ENCODE measurements at places on chromosomes 12 and 14. TPM values are rescaled to one million over a fixed set of nuclear protein-coding genes. Genes with fewer than 3 reads are reported as not detected.

PRKCH gene
- total RNA-seq, result 142 TPM

SYNE3 gene
- total RNA-seq, result 35.3 TPM

ADCK1 gene
- total RNA-seq, result 3.2 TPM

TAS2R43 gene
- not detected for total RNA-seq

DNA sequence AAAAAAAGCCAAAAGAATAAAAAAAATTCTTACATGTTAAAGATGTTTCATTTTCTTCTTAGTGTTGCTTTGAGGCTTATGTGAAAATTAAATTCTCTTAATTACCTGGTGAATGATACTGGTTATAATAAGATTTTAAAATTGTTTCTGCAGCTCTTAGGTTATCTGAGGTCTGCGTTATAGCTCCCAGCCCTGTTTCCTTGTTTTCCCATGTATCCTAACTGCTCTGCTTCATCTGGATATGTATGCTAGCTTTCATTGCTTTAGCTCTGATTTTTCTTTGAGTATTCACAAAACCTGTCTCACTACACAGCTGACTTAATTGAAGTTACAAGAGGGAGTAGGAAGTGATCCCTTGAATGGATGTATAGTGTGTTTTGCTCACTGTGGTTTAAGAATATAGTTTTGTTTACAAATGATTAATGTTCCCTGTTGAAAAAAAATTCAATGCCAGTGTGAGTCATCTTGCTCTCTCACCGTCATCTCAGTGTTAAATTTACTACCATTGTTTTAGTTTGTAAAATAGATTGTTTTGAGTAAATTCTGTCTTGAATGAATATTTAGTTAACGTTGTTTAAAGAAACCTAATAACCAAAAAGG, 26.8 kb downstream of the CPSF6 start:
- no peaks in the 10 kb centered on the region for H3K27me3 ChIP-seq
- peaks cover 26% of the 10 kb centered on the region for H3K36me3 ChIP-seq
- no peak for DNase-seq
- H3K4me1 ChIP-seq, result peaks cover 14% of the 10 kb centered on the region
- peak overlapping the region; percentile 15 for H3K27ac ChIP-seq

DNA sequence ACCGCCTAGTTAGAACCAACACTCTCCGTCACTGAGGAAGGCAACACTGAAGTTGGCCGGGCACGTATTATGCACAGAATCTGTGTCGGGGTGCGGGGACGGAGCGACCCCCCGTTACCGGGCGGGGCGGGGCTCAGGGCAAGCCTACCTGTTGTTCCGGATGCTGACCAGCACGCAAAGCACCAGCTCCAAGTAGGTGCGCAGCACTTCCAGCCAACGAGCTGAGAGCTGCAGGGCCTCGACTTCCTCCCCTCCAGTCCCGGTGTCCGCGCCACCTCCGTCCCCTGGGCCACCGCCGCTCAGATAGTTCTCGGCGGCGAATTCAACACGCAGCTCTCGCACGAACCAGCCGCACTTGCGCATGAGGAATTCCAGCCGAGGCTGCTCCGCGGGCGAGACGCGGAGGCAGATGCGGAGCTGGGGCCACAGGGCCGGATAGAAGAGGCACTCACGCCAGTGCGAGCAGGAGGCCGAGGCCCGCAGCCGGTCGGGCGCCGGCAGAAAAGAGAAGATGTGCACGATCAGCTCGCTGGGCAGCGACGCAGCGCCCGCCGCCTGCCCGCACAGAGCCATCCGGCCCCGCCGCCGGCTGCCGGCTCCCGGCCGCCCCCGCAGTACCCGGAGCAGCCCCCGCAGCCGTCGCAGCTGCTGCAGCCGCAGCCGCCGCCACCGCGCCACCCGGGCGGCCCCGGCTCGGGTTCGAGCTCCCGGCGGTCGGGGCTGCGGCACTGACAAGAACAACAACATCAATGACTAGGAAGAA, 636 bp downstream of the FBXO33 start:
- H3K27ac ChIP-seq, result peak overlapping the region; percentile 100
- no peaks in the 10 kb centered on the region for H3K27me3 ChIP-seq
- peak overlapping the region; percentile 99 for H3K4me3 ChIP-seq
- H3K36me3 ChIP-seq, result peaks cover 6% of the 10 kb centered on the region
- peaks cover 42% of the 10 kb centered on the region for H3K4me1 ChIP-seq
- DNase-seq, result peak; percentile 65

DNA sequence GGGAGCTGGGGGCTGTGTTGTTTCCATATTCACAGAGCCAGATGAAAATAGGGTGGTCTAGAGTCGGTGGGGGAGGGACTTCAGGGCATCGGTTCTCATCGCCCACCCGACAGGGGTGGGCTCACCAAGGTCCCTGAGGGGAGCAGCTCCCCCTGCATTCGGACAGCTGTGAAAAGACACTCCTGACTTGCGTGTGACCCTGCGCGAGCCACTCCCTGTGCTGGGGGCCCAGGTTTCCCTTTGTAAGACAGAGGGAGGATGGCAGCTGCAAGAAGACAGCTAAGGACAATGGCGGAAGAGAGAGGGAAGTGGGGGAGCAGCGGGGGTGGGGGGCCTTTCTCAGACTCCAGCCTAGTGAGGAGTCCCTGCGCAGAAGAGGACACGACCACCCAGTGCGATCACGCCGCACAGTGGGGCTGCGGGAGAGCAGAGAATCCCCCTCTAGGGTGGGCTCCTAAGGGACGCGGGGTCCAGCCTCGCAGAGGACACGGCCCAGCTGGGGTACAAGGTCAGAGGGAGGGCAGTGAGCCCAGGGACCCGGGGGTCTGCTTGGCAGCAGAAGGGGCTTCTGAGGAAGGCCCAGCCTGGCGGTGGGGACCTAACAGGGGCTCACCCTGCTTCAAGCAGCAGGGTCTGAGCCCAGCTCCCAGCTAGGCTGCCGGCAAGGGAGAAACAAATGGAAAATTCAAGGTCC, 326.9 kb upstream of the DIO3 start:
- H3K4me1 ChIP-seq, result no peaks in the 10 kb centered on the region
- no peak for DNase-seq
- peaks cover 5% of the 10 kb centered on the region for H3K27me3 ChIP-seq
- H3K27ac ChIP-seq, result no peak overlapping the region
- H3K4me3 ChIP-seq, result no peak overlapping the region

GRCh38 chr14:88750945-88751344, 41.8 kb downstream of the EML5 start:
- no peaks in the 10 kb centered on the region for H3K4me1 ChIP-seq
- H3K36me3 ChIP-seq, result peaks cover 2% of the 10 kb centered on the region
- H3K4me3 ChIP-seq, result no peak overlapping the region
- no peak for DNase-seq
- no peaks in the 10 kb centered on the region for H3K27me3 ChIP-seq

- no peaks in the 10 kb centered on the region for H3K27me3 ChIP-seq
- no peak overlapping the region for H3K4me3 ChIP-seq
- H3K4me1 ChIP-seq, result no peaks in the 10 kb centered on the region
- H3K27ac ChIP-seq, result no peak overlapping the region
These were observed 37.2 kb downstream of the RDH12 start for GRCh38 chr14:67738740-67739504.

DNA sequence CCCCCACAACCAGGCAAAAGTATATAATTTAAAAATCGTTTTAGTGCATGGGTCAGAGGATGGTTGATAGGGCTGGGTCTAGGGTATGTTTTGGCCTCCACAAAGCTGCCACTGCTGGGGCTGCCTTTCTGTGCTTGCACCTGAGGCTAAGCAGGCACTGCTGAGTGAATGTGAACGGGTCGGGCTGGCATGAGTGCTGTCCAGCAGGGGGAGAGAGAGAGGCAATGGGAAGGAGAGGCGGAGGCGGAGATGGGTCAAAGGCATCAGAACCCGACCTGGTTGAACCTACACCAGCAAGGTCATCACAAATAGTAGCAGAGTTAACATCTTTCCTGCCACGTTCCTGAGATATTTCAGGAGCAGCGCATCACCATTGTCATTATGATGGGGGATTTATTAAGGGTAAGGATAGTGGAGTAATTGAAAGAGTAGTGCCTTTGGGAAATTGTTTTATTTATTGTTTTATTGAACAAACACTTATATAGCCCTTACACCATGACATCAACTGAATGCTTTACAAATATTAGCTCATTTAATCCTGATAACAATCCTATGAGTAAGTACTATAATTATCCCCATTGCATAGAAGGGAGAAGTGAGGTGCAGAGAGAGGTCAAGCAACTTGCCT, 5.8 kb upstream of the NRXN3 start:
- peak; percentile 13 for DNase-seq
- H3K36me3 ChIP-seq, result no peaks in the 10 kb centered on the region
- H3K4me3 ChIP-seq, result no peak overlapping the region
- H3K27me3 ChIP-seq, result peaks cover 11% of the 10 kb centered on the region
- H3K27ac ChIP-seq, result no peak overlapping the region
- H3K4me1 ChIP-seq, result no peaks in the 10 kb centered on the region

DNA sequence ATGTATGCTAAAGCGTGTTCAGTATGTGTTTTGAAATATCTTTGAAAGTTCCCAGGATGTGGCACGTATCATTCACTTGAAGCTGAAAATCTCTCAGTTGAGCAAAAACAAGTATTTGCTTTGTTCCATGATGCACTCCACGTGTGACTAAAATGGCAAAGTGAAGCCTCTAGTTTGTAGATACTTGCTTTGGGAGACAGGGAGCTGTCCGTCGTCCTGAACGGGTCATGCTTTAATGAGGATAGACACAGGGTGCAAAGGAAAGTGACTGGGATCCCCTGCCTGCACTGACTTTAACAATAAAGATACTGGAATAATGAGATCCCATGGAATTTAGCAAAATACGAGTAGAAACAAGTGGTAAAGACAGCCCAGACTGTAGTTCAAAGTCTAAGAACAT, 991.4 kb downstream of the NRXN3 start:
- H3K27me3 ChIP-seq, result no peaks in the 10 kb centered on the region
- H3K4me1 ChIP-seq, result no peaks in the 10 kb centered on the region
- no peak overlapping the region for H3K27ac ChIP-seq
- no peak overlapping the region for H3K4me3 ChIP-seq
- no peak for DNase-seq
- no peaks in the 10 kb centered on the region for H3K36me3 ChIP-seq

- peaks cover 4% of the 10 kb centered on the region for H3K4me1 ChIP-seq
- H3K27ac ChIP-seq, result no peak overlapping the region
- no peaks in the 10 kb centered on the region for H3K27me3 ChIP-seq
- H3K36me3 ChIP-seq, result peaks cover 15% of the 10 kb centered on the region
These were observed 54.5 kb downstream of the APAF1 start for GRCh38 chr12:98699586-98699985.

DNA sequence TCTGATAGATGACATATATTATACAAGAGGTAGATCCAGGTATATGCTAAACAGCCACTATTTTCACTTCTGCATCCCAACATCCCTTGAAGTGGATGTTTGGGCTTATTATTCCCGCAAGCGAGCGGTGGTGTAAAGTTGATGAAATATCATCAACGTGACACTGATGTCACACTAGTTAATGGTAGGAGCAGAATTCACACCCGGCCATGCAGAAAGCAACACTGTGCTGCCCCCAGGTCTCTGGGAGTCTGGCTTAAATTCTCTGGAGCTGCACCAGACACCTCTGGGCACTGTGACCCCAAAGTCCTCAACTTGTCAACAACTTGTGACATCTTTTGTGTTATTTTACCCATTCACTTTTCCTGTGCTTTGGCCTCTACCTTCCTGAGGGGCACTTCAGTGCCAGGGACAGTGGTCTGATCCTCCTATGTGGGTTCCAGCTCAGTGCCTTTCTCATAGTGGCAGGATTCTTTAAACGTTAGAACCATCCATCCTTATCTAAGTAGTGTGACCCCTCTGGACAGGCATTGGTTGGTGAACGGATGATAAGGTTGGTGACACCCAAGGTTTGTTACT, 952 bp downstream of the DRAM1 start:
- H3K27ac ChIP-seq, result peak overlapping the region; percentile 48
- DNase-seq, result no peak
- H3K27me3 ChIP-seq, result no peaks in the 10 kb centered on the region
- H3K4me3 ChIP-seq, result peak overlapping the region; percentile 87
- no peaks in the 10 kb centered on the region for H3K36me3 ChIP-seq
- peaks cover 8% of the 10 kb centered on the region for H3K4me1 ChIP-seq

- no peak overlapping the region for H3K27ac ChIP-seq
- H3K4me1 ChIP-seq, result no peaks in the 10 kb centered on the region
- H3K27me3 ChIP-seq, result no peaks in the 10 kb centered on the region
These were observed 64.6 kb downstream of the KIF21A start for GRCh38 chr12:39378341-39378740.

GRCh38 chr12:106131676-106132075, 7.1 kb downstream of the NUAK1 start:
- no peak overlapping the region for H3K4me3 ChIP-seq
- H3K4me1 ChIP-seq, result peaks cover 6% of the 10 kb centered on the region
- H3K27ac ChIP-seq, result no peak overlapping the region
- no peaks in the 10 kb centered on the region for H3K36me3 ChIP-seq
- peaks cover 39% of the 10 kb centered on the region for H3K27me3 ChIP-seq

GRCh38 chr12:6708960-6709394, 8.4 kb upstream of the PIANP start:
- H3K27me3 ChIP-seq, result peaks cover 9% of the 10 kb centered on the region
- peaks cover 6% of the 10 kb centered on the region for H3K4me1 ChIP-seq
- peak; percentile 42 for DNase-seq
- H3K4me3 ChIP-seq, result peak overlapping the region; percentile 3
- no peak overlapping the region for H3K27ac ChIP-seq
- no peaks in the 10 kb centered on the region for H3K36me3 ChIP-seq
